GM20000 (cell line): ENCODE measurements at places on chromosomes 6 and 20.

- DNase-seq = no peak
Measured at GRCh38 chr6:145212813-145213212, 522.5 kb downstream of the EPM2A start.

DNA sequence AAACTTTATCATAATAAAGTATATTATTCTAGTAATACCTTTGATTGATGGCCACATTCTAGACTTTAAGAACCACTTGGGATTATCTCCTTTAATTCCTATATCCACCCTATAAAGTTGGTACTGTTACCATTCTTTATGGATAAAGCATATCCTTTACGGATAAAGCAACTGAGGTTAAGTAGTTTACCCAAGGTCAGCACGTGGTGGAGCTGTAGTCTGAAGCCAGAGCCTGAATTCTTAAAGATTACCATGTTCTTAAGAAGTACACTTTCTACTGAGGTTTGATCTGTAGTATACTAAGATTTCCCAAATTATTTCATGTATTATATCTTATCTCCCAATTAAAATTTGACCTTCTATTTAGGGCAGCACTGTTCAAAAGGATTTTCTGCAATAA lies 3.0 kb upstream of the NCOA7 start:
- no peak for DNase-seq

DNA sequence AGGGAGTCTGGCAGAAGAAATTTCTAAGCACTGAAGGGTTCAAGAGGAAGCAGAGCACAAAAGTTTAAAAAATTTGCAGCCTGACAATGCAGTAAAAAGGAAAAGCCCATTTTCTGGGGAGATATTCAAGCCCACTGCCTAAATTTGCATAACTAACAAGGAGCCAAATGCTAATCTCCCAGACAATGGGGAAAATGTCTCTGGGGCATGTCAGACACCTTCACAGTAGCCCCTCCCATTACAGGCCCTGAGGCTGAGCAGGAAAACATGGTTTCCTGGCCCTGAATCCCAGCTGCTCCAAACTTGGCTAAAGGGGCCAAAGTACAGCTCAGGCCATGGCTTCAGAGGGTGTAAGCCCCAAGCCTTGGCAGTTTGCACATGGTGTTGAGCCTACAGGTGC lies 908.5 kb upstream of the MANEA start:
- no peak for DNase-seq

GRCh38 chr6:165807249-165807960 lies 144.4 kb upstream of the PDE10A start:
- DNase-seq = no peak

DNA sequence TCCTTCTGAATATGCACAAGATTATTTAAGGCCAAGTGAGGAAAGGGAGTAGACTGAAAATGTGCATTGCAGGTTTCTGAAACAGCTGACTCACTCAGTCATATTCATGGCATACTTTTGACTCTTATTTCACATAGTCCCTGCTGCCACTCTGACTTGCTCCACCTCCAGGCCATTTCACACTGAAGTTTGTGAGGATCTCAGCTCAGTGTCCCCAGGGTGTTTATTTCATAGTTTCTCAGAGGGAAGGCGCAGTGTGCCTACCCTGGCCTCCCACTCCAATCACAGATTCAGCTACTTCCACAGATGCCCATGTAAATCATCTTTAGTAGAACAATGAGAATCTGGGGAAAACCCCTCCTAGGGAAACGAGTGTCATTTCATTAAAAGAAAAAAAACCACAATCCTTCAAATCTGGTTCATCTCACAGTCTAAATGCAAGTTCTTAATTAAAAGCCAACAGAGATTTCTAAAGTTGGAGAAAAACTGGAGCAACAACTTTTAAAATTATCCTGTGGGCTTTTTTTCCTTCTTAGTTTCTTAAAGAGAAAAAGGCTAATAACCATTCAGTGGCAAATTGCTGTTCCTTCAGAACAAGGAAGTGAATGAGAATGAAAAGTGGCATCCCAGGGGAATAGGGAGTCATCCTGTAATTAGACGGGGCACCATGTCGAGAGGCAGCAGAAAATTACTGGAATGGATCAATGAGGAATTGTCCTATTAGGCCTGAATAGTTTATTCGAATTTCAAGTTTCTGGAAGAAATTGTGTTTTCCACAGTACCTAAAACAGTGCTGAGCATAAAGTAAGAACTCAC lies 133.6 kb downstream of the TFAP2B start:
- DNase-seq = no peak

GRCh38 chr20:19374216-19374615 lies 161.8 kb downstream of the SLC24A3 start:
- DNase-seq = no peak

GRCh38 chr20:8898823-8899222 lies 170.1 kb upstream of the PLCB4 start:
- DNase-seq = no peak

GRCh38 chr6:129709769-129710449 lies at the start of gene ARHGAP18:
Gene ARHGAP18 (minus strand): TSS chr6:129710177. CDS start chr6:129710136, 41 bp downstream.
- peak; percentile 73 for DNase-seq

DNA sequence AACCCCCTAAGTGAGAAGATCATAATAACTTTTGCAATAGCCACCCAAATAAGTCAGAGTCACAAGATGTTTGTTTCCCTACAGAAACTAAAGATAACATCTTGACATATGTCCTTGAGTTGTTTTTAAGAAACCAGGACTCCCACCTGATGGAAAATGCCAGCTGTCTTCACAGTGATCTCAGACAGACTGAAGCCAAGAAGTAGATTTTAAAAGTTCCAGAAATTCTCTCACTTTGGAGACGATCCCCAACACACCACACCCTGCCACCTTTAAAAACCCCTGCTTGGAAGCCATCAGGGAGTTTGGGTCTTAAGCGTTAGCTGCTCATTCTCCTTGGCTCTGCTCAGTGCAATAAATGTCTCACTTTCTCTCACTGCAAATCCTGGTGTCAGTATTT lies 63.0 kb downstream of the GPR6 start:
- DNase-seq = no peak

DNA sequence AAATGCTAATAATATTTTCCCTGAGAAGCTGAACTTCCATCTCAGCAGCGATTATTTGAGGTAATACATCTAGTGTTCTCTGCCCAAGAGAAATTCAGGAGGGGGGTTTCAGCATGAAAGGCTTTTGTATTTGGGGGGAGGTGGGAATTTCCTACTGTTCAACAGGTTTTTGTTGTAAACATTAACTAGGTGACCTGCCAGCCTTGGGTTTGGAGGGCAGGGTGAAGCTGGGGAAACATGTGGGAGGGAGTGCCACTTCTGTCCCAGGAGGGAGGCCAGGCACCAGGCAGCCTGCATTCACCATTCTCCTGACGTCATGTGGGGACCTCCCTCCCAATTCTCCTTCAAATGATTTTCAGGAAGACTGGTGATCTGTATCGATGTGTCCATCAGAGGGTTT lies 37.7 kb upstream of the PKHD1 start:
- DNase-seq = no peak

DNA sequence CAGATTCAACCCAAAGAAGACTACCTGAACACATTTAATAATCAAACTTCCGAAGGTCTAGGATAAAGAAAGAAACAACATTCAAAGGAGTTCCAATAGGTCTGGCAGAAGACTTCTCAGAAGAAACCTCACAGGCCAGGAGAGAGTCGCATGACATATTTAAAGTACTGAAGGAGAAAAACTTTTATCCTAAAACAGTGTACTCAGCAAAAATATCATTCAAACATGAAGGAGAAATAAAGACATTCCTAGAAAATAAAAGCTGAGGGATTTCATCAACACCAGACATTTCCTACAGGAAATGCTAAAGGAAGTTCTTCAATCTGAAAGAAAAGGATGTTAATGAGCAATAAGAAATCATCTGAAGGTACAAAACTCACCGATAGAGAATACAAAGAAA lies 108.6 kb downstream of the BTBD9 start:
- no peak for DNase-seq

- no peak for DNase-seq
Measured at GRCh38 chr6:15349379-15349778, 103.5 kb downstream of the JARID2 start.

GRCh38 chr6:56458324-56458884 lies 184.3 kb downstream of the DST start:
- no peak for DNase-seq

DNA sequence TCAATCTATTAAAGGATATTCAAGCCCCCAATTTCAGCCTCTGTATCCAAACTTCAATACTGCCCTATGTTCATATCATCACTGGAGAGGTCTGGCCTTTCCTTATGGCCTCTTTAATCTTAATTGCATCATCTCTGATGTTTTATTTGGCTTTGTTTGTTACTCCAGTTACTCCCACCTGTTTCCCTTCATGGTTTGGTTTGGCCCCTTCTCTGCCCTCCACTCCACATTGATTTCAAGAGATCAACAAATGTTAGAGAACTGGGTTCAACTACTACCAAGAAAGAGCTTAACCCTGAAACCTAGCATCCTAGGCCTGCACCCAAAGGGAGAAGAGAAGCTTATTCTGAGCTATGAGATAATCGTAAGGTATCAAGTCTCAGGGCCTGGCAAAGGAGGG lies 221.6 kb downstream of the LAMA2 start:
- no peak for DNase-seq

GRCh38 chr6:155223646-155224451 lies 40.0 kb upstream of the CLDN20 start:
- peak; percentile 79 for DNase-seq

DNA sequence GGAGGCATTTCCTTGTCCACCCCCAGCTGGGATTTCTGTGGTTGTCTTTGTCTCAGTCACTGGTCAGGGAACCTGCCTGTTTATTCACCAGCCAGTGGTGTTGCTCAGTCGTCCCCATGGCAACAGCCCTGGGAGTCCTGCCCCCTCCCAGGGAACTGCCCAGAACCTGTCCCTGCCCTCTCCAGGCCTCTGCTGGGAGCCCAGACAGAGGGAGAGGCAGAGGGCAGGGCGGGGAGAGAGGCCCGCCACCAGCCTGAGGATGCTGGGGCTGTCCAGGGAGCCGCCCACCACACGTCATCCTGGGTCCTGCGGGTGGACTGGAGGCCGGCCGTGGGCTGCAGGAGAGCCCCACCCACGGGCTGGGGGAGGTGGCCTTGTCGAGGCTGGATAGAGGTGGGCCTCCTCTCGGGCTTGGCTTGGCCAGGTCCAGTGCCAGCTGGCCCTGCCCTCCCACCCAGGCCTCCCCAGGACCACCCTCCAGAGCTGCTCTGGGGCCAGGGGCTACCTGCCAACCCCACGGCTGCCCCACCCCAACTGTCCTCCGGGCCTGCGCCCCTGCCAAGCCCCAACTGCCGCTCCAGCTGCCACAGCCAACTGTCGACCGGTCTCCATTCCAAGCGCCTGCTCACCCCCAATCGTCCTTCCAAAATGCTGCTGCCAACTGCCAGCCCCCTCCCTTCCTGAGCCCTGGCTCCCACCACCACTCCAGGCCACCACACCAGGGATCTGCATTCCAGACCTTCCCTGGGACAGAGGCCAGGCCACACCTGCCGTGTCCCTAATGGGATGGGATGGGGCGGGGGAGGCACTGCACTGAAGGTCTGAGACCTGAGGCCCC lies 4.2 kb upstream of the ZBTB46 start:
- peak; percentile 77 for DNase-seq

- no peak for DNase-seq
Measured at GRCh38 chr6:7513529-7513928, 27.9 kb upstream of the DSP start.
